ENCODE measurements at places on chromosomes 6 and 20.

- no peak for DNase-seq
Measured at GRCh38 chr20:16844406-16844805, 96.2 kb downstream of the OTOR start.

GRCh38 chr6:35751594-35751993 lies 14.8 kb downstream of the ARMC12 start:
- DNase-seq: no peak

DNA sequence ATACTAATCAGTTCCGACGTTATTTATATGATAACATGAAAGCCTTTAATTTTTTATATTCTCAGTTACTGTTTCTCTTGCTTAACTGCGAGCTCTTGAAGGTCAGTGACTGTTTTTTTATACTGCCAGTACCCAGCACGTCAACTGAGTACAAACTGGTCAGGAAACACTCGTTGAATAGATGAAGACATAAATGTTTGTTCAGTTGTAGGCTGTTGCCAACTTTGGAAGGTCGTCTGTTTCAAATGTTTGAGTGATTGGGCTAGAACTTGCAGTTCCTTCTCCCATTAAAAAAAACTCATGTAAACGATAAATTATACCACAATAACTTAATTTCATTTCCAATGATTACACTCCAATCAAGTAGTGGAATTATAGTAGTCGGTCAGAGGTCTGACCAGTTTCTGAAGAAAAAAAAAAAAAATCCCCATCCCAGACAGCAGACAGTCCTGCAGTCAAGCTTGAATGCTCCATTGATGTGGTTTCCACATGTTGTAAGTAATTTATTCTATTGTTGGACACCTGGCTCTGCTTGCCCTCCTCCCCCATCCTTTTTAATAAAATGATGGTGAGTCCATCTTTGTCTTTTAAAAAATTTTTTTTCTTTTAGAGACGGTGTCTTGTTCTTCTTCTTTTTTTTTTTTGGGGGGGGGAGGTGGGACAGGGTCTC lies 81.1 kb downstream of the SASH1 start:
- peak; percentile 75 for DNase-seq

DNA sequence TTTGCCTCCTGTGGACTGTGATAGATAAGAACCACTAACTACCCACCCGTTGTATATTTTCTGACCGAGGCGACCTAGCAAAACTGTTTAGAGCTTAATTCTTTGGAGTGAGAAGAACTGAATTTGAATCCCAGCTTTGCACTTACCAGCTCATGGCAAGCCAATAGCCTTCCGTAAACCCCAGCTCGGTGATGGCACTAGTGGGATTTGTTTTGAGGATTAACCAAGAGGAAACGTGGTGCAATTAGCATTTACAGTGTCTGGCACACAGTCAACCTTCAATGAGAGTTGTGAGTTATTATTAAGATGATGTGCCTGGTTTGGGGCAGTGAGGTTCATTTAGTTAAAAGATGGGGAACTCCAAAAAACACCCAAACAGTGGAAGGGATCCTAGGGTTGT lies 12.3 kb upstream of the DSP start:
- DNase-seq: no peak

- DNase-seq: no peak
Measured at GRCh38 chr6:119881416-119881815, 531.9 kb upstream of the MAN1A1 start.

- no peak for DNase-seq
Measured at GRCh38 chr6:126091466-126091865, 105.1 kb downstream of the TRMT11 start.

- DNase-seq: no peak
Measured at GRCh38 chr6:20263059-20263458, 50.8 kb upstream of the MBOAT1 start.

DNA sequence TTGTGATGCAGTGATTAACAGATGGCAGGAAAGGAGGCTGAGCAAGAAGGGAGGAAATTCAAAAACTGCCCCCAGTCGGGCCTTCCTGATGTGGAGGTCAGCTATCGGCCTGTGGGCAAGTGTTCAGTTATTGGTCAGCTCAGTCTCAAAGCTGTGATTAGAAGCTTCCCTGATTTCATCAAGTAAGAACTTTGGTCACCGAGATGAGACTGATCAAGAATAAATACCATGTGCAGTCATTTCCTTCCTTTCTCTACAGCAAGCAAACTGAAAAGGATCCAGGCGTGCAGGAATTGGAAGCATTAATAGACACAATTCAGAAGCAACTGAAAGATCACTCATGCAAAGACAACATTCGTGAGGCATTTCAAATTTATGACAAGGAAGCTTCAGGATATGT lies 69.7 kb downstream of the EFHC1 start:
- DNase-seq: no peak

- DNase-seq: peak; percentile 0
Measured at GRCh38 chr6:144215402-144215931, 65.2 kb downstream of the STX11 start.

- no peak for DNase-seq
Measured at GRCh38 chr20:33009214-33010132, 2.0 kb downstream of the BPIFB2 start.

DNA sequence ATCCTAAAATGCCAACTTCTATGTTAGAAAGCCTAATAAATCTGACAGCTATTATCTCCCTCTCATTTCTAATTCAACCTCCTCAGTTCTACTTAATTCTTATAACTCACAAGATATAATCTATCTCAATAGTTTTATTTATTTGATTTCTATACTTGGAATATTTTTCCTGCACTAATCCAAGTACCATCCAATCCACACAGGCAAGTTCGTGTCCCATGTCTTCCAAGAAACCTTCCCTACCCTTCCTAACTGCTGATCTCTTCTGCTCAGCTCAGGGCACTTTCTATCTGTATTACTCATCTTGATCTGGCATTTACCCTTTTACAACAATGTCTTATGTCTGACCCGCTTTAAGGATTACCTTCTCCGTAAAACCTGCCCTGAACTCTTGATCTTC lies 18.2 kb downstream of the NCOA5 start:
- DNase-seq: no peak

- DNase-seq: peak; percentile 30
Measured at GRCh38 chr6:166097914-166098522, 69.6 kb downstream of the TBXT start.

DNA sequence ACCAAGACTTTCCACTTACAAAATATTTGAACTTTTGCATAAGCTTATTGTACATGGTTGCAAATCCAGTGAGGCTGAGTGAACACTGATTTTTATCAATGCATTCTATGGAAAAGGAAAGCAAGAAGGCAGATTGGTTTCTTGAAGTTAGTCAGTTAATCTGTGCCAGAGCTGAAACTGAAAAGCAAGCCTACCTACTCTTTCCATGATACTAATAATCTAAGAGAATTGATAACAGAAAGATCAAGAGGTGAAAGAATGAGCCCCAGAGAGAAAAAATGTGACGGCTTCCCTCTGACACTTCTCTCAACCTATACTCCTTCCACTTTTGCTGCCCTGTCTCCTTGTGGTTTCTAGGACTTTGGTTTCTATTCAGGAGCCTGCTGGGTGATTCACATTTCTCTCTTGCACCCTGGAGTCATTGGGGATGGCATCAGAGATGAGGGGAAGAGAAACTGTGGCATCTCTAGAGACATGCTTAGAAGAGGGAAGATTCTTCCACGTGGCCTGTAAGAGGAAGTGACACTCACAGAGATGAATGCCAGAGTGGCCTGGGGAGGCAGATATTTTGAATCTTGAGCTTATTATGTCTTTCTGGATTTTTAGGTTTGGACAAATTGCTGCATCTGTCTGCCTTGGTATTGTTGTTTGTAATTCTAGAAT lies 158.6 kb upstream of the RIMS1 start:
- DNase-seq: no peak

- DNase-seq: no peak
Measured at GRCh38 chr6:107989166-107990094, 31.4 kb upstream of the SEC63 start.

DNA sequence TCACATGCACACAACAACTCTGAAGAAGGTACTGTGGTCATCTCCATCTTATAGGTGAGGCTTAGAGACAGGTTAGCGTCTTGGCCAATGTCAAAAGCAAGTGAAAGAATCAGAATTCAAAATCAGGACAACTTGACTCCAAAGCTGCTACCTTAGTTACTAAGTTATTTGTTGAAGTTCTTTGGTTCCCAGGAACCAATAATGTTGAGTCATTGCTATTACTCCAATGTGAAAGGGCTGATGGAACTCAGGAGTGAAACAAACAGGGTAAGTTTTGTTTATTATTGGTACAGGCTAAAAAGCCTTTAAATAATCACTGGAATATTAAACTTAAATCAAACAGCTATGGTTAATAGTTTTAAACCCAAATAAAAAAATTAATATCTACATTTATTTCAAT lies 111.1 kb downstream of the PDSS2 start:
- DNase-seq: no peak

DNA sequence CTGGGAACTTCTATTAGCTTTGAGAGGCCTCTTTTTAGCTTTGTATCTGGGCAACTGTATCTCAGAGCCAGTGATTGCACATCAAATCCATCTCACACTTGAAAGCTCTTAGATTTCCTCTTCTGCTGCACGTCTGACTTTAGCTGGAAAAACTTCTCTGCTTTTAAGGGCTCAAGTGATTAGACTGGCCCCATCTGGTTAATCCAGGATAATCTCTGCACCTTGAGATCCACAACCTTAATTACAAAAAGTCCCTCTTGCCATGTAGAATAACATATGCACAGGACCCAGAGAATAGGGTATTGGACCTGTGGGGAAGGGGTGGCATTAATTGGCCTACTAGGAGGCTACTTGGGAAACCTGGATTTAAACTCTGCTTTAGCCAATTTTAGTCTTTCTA lies 24.2 kb downstream of the KLHL31 start:
- no peak for DNase-seq

- no peak for DNase-seq
Measured at GRCh38 chr6:63269470-63269869, 50.3 kb downstream of the LGSN start.

- no peak for DNase-seq
Measured at GRCh38 chr6:92132457-92132856, 1286.9 kb downstream of the EPHA7 start.

DNA sequence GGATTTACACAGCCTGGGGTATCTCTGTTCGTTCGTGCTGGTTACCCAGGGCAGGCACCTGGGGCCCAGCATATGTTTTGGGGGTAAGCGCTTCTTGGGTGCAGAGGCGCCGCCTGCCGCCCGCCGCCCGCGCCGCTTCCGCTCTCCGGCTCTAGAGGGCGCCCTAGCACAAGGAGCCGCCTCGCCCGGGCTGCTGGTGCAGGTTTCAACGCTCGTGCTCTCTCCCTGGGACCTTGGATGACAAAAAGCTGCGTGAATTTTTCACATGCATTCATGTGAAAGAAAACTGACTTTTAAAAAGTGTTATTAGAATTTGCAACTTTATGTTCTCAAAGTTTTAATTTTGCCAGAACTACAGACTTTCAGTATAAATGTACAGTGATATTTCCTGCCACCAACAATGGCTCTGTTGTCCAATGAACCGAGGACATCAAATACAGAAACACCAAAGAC lies 32.5 kb downstream of the PRR18 start:
- DNase-seq: peak; percentile 28

GRCh38 chr6:32317541-32317940 lies 54.2 kb downstream of the TSBP1 start:
- DNase-seq: no peak

- DNase-seq: no peak
Measured at GRCh38 chr20:58106143-58106750, 122.2 kb downstream of the ANKRD60 start.

DNA sequence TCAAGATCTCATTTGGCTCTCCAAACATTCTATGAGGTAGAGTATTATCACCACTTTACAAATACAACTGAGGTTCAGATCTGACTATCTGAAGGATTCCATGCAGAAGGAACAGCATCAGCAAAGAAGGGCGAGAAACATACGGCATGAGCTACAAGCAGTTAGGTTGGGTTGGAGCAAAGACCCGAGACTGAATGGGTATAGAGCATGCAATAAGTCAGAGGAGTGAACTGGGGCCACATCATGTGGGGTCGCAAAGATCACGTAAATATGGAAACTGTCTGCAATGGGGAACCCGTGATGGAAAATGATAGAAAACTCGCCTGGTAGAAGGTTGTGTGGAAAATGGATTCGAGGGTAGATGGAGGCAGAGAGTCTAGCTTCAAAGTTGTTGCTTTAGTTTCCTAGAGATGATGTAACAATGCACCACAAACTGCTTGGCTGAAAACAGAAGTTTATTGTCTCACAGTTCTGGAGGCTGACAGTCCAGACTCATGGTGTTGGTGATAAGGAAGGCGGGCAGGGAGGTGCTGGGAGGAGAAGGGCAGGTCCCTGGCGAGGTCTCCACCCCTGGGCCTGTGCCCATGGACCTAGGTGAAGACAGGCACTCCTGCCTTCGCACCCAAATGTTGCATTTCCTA lies 44.3 kb upstream of the BCLAF1 start:
- no peak for DNase-seq

DNA sequence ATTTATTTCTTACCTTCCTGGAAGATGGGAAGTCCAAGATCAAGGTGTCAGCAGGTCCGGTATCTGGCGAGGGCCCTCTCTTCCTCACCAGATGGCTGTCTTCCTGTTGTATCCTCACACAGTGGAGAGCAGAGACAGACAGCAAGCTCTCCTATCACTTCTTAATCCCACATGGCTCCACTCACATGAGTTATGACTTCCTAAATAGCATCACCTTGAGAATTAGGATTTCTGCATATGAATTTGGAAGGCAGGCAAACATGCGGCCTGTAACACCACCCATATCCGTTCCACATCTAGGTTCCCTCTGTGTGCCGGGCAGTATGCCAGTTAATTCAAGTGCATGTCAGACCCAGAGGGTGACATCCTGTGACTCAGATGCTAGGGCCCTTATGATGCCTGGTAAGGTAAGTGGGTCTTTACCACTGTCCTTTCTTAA lies 2.1 kb downstream of the RAET1E start:
- peak; percentile 46 for DNase-seq

GRCh38 chr6:28315628-28316027 lies 20.3 kb downstream of the ZSCAN31 start:
- DNase-seq: no peak

DNA sequence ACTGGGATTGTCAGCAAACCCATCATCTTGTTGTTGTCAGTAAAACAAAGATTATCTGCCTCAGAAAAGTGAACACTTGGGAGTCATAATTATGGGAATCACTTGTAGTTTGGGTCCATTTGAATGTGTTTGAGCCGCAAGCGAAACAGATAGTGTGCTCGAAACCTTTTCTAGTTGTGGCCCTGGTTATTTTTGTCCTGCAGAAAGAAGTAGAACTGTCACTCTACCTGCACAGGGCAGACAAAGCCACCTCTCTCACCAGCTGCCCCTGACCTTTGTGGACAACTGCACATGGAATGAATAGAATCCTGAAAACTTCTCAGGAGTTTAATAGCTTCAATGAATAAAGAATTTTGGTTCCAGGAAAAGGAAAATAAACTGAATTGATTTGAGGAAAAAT lies 156.1 kb upstream of the CHD6 start:
- DNase-seq: no peak

DNA sequence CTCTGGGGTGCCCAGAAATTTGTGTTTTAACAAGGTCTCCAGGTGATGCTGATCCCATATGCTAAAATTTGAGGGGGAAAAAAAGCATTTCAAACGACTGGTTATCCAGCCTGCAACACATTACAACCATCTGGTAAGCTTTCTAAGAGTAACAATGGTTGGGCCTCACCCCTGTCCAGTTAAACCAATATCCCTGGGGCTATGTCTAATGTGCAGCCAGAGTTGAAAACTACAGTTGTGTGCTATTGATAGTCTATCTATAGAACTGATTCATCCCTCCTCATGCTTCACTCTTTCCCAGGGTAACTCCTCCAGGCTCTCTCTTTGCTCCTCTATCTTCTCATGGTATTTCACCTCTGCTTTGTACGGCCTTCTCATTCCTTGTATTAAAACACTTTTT lies 458.3 kb downstream of the MMUT start:
- DNase-seq: no peak

All from NCI-H510A treated with DMSO at 0.1 percent for 48 hours (cell line).